MG63 (cell line): ENCODE measurements at places on chromosomes 2 and 18. TPM values are rescaled to one million over a fixed set of nuclear protein-coding genes. Genes with fewer than 3 reads are reported as not detected.
A peak's percentile ranks its signal among the peaks of the same experiment; 100 is the strongest.

DNA sequence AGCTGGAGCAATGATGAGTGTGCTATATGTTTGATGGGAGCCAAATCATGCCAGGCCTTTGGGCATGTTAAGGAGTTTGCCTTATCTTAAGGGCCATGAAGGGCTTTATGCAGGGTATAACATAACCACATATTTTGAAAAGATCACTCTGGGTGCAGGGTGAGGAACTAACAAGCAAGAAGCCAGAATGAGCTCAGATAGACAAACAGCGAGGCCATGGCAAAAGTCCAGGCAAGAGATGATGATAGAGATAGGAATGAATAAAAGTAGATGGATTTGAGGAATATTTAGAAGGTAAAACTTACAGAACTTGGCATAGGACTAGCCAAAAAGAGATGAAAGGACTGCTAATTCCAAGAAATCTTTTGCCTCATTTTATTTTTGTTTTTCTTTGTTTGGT lies 6.7 kb downstream of the GALNT3 start:
- peak; percentile 37 for DNase-seq

- DNase-seq, result no peak
Observed at GRCh38 chr2:132429941-132430573, 13.5 kb downstream of the GPR39 start.

DNA sequence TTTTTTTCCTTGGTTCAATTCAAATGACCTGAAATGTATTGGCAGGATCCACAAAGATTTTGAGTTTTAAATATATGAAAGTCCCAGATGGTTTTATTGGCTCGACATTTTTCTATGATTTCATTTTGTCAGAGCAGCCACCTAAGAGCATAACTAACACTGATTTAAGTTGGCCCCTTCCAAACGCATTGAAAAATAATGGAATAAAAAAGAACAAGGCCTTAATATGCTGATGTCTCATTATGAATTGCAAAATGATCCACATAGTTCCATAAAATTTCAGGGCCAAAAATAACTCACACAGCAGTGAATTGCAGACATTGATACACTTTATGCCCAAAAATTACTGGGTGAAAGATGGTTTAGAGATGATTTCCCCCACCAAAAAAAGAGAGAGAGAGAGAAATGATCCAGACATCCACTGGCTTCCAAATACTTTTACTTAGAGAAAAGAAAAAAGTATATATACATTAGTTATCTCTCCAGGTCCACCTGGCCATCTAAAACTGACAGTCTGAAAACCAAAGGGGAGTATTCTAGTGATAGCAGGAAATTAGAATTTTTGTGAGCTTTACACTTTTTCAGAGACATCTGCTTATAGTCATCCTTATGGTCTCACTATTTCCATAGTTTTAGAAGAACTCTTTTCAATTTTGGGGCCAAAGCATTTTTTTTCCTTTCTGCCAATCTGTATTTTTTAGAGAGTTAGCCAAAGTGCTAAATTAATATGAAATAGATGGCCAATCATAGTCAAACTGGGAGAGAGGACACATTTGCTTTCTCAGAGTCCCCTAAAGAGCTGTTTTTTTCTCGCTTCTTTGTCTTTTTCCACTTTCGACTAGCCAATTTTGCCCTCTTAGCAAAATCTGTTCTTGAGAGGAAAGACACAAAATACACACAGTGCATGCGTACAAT lies 213.5 kb upstream of the RND3 start:
- no peak for DNase-seq

DNA sequence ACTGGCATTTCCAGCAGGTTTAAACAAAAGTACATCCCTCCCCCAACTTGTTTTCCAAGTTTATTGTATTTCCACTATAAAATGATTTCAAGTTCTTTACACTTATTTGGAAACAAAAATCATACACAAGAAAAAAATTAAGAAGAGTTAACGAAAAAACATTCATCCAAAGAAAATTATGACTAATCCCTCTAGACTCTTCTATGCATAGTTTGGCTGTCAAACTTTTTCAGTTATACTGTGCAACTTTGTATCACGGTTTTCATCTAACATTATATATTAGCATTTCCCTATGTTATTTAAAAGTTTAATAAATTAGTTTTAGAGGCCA lies 627 bp downstream of the WDCP start:
- no peak for DNase-seq

MOGAT1 gene
- not detected in 2 replicates for total RNA-seq

DNA sequence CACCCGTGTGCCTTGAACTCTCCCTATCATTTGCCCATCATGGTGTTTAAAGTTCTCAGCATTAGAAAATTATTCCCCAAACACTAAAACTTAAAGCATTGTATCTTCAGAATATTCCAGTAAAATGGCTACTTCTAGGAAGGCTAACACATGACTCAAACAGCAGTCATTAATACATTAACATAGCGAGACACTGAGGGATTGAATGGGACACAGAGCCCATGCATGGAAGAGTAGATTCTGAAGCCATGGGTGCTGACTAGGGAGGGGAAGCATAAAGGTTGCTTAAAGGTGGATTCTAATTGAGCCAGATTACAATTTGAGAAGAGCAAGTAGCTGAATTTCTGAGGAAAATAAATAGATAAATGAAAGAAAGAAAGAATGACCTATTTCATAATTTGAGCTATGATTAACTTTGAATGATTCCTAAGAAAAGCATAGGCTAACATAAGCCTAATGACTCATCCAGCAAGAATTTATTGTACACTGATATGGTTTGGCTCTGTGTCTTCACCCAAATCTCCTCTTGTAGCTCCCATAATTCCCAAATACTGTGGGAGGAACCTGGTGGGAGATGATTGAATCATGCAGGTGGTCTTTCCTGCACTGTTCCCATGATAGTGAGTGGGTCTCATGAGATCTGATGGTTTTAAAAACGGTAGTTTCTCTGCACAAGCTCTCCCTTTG lies 79.8 kb upstream of the PIK3C3 start:
- DNase-seq, result no peak

DYNAP gene
- not detected in 2 replicates for total RNA-seq

BOD1L2 gene
- not detected in 2 replicates for total RNA-seq

GRCh38 chr2:39405364-39405763 lies 31.7 kb downstream of the MAP4K3 start:
- DNase-seq, result no peak
